Activated T-cell treated with anti-CD3 and anti-CD28 coated beads for 1 hour (primary cell): ENCODE measurements at places on chromosomes 2 and 18.

- no peak for DNase-seq
These were observed 56.9 kb downstream of the LIMS1 start for GRCh38 chr2:108591163-108591562.

GRCh38 chr18:62033756-62034155, 140.9 kb upstream of the RNF152 start:
- DNase-seq, result no peak

DNA sequence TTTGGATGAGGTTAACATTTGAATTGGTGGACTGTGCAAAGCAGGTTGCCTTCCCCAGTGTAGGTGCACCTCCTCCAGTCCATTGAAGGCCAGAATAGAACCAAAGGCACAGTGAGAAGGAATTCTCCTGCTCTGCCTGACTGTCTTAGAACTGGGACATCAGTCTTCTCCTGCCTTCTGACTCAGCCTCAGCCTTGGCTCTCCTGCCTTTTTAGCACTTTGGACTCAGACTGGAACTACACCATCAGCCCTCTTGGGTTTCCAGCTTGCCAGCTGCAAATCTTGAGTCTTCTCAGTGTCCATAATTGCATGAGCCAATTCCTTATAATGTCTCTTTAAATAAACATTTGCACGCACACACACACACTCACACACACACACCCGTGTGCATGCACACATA, 8.0 kb upstream of the TMEM177 start:
- DNase-seq, result no peak

DNA sequence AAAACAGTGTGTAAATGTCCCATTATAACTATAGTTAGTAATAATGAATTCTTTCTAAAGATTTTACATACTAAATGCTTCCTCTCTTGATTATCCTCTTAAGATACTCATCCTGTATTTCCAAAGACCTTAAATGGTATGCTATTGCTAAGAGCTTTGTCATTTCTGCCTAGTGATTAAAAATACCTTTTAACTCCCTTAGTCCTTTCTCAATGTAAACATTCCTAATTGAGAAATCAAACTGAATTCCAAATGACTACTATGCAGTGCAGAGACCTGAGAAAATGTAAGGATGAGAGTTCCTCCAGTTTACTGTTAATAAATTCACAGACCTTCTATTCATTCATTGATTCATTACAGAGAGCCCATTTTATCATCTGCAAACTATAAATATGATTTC, 86.9 kb downstream of the SOS1 start:
- no peak for DNase-seq

- no peak for DNase-seq
These were observed 41.8 kb downstream of the SMAD7 start for GRCh38 chr18:48908916-48909315.

DNA sequence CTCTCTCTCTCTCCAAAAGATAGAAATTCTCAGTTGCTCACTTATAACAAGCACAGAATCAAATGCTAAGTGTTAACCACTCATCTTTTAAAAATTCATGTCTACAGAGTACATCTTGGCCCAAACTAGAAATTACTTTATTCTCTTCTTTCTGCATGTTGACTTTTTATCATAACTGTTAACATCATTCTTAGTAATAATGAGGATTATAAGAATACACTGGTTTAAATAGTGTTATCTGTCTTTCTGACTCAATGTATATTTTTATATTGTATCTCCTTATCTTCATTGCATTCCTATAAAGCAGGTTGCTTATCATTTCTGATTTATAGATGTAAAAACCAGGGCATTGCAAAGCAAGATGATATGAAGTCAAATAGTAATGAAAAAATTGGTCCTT, 17.8 kb upstream of the KLF7 start:
- DNase-seq, result no peak

- no peak for DNase-seq
These were observed 447.3 kb downstream of the KCNJ3 start for GRCh38 chr2:155145758-155146229.

DNA sequence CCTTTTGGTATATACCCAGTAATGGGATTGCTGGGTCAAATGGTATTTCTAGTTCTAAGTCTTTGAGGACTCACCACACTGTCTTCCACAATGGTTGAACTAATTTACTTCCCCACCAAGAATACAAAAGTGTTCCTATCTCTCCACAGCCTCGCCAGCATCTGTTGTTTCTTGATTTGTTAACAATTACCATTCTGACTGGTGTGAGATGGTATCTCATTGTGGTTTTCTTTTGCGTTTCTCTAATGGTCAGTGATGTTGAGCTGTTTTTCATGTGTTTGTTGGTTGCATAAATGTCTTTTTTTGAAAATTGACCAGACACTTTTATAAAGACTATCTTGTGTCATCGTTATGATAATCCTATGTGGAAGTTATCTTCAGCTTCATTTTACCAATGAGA, 16.0 kb upstream of the ATP8B1 start:
- no peak for DNase-seq

GRCh38 chr2:216210701-216211540, 101.8 kb downstream of the XRCC5 start:
- no peak for DNase-seq

- DNase-seq, result no peak
These were observed 43.5 kb downstream of the IRS1 start for GRCh38 chr2:226756131-226756530.

- no peak for DNase-seq
These were observed 226.1 kb upstream of the KLHL14 start for GRCh38 chr18:32998921-32999320.

DNA sequence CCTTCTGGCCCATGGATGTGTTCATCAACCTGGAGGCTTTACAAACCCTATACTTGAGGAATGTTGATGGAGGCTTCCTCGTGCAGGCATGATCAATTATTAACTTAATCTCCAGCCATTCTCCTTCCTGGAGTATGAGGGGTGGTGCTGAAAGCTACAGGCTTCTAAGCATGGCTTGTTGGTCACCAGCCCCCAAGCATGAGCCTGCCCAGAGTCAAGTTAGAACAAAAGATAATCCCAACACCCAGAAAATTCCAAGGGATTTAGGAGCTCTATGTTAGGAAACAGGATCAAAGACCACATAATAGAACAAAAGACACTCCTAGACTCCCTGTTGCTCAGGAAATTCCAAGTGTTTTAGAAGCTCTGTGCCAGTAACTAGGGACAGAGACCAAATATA, 63.1 kb downstream of the FAM171B start:
- DNase-seq, result no peak

DNA sequence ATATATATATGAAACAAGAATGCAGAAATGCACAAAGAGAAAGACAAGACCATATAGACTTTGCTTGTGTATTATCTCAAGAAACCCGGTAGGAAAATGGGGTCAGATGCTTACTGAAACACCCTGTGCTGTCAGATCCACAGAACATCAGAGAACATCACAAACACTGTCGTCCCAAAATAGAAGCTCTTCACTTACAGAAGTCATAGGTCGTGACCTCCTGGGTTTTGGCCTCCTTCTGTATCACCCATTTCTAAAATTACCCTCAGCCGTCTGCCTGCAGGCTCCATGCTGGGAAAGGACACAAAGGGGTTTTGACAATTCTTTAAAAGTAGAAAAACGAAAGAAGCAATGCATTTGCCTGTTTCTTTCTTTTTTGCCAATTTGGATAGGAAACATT, 137.9 kb downstream of the PAX3 start:
- no peak for DNase-seq

DNA sequence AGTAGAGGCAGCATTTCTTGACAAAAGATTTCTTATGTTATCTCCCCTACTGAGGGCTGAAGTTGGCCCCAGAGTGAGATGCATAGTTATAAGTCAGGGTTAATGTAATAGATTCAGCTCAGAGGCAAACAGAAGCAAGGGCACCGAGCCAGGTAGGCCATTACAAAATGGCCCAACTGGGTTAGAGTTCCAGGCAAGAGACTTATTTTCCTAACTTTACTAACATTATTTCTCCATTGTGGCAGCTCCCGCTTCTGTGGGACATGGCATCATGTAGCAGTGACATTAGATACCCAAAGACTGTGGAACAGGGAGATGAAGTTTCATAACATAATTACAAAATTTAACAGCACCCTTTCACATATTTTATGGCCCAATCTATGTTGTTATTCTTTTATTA, 27.1 kb downstream of the TSPYL6 start:
- DNase-seq, result no peak

- peak; percentile 29 for DNase-seq
These were observed 201.8 kb downstream of the ZFP36L2 start for GRCh38 chr2:43024515-43025011.

GRCh38 chr2:199804831-199805230, 46.2 kb downstream of the FTCDNL1 start:
- no peak for DNase-seq

DNA sequence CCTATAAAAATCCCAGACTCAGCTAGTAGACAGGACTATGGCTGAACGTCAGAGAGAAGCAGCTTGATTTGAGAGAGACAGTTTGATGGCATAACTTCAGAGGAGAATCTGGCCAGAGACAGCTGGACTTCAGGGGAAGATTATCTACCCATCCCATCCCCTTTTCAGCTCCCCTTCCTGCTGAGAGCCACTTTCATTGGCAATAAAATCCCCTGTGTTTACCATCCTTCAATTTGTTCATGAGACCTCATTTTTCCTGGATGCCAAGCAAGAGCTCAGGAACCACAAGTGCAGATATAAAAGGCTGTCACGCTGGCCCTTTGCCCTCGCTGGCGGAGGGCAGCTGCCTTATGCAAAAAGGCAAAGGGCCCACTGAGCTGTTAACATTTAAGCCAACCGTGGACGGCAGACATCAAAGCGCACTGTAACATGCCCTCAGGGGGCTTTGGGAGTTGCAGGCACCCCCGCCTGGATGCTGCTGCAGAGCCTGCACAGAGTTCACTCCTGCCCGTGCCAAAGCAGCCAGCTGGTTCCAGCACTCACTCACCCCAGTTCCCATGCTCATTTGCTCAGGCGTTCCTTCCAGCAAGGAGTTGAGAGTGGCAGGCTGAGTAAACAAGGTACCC, 164.3 kb upstream of the PGAP1 start:
- DNase-seq, result no peak

- DNase-seq, result no peak
These were observed 880.7 kb downstream of the SUCLG1 start for GRCh38 chr2:83578405-83578804.

- DNase-seq, result no peak
These were observed 23.2 kb downstream of the ASB1 start for GRCh38 chr2:238449909-238450417.

GRCh38 chr2:136116151-136116812, 1.7 kb downstream of the CXCR4 start:
- peak; percentile 76 for DNase-seq

GRCh38 chr2:191740016-191740419, 62.1 kb downstream of the NABP1 start:
- peak; percentile 4 for DNase-seq

DNA sequence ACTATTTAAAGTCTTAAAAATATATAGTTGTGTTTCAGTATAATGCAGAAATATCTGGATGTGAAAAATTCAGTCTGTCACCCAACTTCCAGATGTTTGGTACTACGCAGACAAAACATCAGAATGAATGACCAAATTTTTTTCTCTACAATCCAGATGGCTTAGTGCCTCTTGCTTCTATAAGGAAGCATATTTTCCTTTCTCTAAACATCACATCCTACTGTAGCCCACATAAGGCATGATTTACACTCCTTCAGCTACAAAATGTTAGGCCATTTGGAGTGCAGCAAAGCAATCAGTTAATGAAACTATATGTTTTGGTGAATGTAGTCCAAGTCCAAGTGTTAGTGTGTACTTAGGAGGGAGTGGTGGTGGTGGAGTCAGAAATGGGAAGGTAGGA, 162.9 kb upstream of the SIX2 start:
- no peak for DNase-seq

DNA sequence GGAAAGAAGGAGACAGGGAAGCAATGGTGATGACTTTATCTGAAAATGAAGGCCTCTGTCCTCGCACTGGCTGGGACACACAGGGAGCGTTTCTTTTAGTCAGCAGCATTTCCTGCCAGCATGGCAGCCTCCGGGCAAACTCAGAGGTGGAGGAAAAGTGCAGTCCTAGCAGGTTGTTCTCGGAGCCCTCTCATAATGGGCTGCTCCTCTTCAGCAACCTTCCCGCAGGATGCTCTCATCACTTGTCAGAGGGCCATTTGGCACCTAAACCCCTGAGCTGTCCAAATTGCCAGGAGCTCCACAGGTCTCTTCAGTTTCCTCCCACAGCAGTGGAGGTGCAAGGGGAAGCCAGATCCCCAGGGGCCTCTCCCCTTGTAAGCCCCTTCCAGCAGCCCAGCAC, 6.2 kb downstream of the STK39 start:
- no peak for DNase-seq

- DNase-seq, result no peak
These were observed 124.3 kb downstream of the ICOS start for GRCh38 chr2:204060841-204061240.

DNA sequence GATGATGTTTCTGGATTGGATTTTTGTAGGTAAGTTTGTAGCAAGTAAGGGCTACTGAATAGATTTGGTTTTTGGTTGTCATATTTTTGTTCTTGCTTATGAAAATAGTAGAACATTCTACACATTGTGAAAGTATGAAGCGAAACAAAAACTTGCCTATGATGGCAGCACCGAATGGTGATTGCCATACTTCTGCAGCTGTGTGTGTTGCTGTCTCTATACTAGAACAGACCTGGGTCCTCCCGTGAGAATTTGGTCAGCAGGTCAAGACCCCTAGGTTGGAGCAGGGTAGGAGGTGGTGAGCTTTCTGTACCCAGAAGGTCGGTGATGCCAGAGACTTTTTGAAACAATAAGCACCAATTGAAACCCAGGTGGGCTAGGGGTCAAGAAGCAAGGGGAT, 322.6 kb downstream of the PRKCE start:
- no peak for DNase-seq
